Fibroblast of skin of back (primary cell): ENCODE measurements at places on chromosomes 7 and 10.

DNA sequence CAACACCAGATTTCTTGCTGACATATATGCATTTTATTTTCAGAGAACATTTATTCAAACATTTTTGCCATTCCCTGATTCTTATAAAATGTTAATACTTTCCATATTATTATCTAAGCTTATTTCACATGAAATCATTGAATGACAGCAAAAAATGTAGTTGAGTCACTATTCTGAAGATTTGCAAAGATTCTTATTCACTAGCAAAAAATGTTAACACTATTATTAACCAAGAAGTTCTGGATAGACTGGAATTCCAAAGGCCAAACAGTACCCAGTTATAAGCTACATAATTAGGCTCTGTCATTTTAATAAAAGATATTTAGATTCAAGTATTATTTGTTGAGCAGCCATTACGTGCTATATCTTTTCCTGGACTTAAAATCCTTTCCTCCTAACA is 4.3 kb downstream of the GSTO2 start:
- DNase-seq, result peak; percentile 83

DNA sequence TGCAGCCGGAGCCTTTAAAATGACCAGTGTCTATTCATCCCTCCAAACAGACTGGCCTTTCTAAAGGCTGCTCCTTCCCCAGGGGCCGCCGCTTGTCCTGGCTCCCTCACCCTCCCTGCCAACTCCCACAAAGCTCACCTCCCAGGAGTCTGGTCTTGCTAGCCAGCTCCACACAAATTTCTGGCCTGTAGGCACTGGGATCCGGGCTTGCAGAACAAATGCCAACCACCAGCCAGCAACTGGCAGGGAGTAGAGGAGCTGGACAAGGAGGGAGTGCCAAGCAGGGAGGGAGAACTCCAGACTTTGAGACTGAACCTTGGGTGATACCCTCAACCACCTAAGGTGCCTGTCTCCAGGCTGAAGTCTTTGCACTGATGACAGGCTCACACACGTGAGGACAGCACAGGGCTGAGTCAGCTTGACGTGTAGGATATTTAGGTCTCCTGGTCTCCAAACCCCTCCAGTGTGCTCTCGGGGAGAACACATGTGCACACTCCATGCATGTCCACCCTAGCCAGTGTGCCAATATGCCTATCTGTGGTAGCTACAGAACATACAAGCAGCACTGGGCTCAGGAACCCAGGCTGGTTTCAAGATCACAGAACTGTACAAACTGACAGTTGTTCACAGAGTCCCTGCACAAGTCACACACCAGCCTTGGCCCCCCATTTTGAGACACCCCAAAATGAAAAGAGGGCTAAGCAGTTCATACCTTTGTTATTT is 6.0 kb downstream of the PAX2 start:
- no peak for DNase-seq

GRCh38 chr10:71351628-71352319 is 32.7 kb downstream of the SLC29A3 start:
- no peak for DNase-seq

DNA sequence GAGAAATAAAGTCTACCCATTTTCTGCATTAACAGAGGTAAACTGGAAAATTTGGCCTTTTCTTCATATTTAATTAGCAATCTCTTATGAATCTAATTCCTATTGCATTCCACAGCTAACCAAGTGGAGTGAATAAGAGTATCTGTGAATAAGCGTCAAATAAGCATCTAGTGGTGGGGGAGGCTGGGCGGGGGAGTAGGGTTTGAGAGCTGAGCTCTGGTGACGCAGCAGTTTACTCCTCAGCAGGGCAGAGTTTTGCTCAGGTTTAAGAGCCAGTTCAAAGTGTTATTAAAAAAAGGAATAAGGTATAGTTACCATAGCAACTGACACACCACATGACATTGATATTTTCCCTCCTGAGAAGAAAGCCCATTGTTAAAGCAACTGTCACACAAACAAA is 1346.8 kb upstream of the CELF2 start:
- DNase-seq, result no peak

GRCh38 chr7:517774-518629 is 1.6 kb downstream of the PDGFA start:
- DNase-seq, result peak; percentile 58

DNA sequence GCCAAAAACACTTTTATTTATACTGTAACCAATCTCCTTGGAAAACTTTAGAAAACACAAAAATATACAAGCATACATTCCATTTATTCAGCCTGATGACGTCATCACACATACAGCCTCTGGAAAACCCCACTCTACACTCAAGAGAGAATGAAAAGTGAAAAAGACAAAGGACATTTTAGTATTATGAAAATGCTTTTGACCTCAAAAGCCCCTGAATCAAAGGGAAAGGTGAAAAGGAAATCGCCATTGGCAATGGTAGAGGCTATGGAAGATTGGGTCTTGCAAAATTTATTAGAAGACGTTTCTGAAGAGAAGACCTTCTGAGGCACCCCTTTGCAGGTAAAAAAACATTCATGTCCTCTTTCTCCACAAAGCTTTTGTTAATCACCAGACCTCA is 82.9 kb upstream of the STRIP2 start:
- peak; percentile 33 for DNase-seq

DNA sequence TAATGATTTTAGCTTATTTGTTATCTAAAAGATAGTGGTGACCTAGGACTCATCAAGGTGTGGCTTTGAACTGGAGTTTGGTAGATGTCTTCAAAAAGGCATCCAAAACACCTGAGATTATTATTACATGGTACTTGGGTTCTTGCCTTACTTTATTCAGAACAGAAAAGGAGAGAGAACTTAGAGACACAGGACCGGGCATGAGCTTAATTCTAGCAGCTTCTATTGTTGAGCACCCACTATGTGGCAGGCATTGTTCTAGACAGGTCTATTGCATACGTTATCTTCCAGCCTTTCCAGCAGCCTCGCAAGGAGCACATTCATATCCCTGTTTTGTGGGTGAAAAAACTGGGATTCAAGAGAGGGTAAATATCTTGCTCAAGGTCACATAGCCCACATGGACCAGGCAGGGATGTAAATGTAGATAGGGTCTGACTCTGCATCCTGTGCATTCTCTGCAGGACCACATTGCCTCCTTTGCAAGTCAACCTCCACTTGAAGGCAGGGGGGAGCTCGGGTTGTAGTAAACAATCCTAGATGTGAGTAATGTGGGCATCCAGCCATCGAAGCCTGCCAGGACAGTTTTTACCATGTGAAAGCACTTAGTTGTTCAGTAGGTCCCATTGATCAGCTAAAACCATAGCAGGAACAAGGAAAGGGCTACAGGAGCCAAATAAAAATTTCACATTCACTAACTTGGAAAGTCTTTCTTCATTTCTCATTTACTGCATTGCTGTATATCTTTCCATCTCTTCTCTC is 551.4 kb downstream of the LRMDA start:
- peak; percentile 27 for DNase-seq

- DNase-seq, result peak; percentile 49
Measured at GRCh38 chr7:12729112-12729511, 41.7 kb downstream of the ARL4A start.

DNA sequence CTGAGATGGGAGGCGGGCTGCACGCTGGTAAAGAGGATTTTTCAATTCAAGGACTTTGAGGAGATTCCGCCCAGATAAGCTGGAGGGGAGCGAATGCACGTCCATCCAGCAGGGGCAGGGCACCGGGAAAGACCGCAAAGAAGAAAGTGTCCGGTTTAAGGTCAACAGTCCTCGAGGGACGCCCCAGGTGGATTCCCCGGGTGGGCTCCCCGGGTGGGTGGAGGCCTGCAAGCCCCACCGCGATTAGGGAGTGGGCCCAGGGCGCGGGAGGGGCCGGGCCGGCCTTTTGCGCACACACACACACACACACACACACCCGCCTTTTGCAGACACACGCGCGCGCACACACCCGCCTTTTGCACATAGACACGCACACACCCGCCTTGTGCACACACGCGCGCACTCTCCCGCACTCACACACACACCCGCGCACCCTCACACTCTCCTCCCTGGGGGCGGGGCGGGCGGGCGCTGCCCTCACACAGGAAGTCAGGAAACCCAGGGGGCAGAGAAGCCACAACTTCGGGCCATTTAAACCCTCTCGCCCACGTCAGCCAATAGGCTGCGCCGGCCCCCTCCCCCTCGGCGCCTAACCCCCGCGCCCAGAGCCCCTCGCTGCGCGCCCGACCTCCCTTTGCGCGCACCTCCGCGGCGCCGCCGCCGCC is 615 bp downstream of the ARHGAP12 start:
- DNase-seq, result peak; percentile 63

DNA sequence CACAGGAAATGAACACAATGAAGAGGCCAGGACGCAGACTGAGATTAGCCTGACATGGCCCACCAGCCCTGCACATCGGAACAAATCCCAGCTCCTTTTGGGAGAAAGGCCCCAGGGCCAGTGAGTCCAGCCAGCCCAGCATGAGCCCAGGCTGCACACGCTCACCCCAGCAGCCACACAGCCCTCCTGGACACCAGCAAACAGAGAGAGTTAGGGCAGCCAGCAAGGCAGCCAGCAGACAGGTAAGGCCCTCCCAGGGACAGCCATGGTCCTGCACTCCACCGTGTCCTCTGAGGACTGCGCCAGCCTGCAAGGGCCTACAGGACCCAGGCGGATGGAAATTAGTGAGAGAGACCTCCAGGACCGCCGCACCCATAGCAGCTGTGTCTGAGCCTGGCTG is 8.1 kb upstream of the GRID1 start:
- no peak for DNase-seq

- peak; percentile 60 for DNase-seq
Measured at GRCh38 chr10:125064681-125065492, 95.5 kb downstream of the CTBP2 start.

DNA sequence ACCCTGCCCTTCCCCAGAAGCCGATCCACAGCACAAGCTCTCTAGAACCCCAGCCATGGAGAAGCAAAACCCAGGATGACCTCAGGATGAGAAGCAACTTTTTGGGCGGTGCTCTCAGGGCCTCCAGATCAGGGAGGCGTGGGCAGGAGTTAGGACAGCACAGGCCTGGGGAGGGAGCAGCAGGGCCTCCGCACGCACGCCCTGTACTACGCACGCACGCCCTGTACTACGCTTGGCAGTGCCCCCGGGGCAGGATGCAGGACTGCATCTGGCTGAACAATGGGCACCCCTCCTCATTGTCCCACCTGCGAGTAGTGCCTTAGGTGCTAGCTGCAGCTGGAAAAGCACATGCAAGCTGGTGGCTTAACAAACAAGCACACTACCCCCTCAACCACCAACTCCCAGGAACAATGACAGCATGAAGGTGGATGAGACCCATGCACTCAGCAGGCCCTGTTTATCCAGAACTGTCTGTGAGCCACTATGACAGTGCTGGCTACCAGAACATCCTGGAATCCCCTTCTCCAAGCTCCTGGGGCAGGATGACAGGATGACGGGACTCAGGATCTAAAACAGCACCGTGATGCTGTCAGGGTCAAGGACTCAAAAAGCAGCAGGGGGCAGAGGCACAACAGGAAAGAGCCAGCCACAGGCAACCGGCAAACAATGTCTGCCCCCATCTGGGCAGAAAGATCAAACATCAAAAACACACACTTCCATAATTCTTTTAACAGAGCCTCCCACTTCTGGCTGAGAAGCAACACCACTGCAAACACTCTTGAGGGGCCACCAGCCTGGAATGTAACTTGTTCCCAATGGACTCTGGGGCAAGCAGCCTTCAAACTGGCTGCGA is 11.8 kb downstream of the PODXL start:
- DNase-seq, result peak; percentile 73

- peak; percentile 34 for DNase-seq
Measured at GRCh38 chr7:108455998-108456677, at the start of gene NRCAM. Gene NRCAM (minus strand): TSS chr7:108456436. CDS start chr7:108240064, 216,372 bp downstream.

DNA sequence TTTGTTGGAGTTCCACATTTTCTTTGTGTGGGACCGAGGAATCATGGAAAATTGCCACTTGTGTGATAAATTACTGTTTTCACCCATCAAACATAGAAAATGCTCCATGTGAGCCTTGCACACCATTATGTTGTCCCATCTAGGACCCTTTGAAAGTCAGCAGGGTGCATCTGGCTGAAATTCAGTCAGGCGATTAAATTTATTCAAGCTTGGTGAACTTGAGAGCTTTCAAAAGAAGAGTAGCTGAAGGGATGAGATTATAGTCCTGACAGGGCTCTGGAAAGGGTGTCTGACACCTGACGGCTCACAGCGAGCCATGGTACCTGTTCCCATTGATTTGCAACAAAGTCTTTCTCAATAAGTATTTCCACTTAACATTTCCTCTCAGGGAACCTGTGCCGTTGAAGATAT is 399.7 kb upstream of the ETV1 start:
- no peak for DNase-seq

DNA sequence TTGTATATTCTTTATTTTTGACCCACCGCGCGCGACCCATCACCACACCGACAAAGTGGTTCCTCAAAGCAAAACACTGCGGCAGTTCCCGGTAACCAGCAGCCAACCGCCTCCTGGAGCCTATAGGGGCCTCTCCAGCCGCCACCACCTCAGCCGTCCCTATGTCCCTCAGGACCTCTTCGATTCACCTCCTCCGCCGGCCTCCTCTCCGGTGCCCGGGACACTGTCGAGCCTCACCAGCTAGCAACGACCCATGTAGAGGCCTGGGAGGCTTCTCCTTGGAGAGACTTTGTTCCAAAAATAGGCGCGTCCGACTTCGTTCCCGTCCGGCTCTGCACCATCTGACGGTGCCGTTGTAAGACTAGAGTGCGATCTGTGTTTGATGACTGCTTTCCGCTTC is 158.8 kb downstream of the HGF start:
- no peak for DNase-seq

DNA sequence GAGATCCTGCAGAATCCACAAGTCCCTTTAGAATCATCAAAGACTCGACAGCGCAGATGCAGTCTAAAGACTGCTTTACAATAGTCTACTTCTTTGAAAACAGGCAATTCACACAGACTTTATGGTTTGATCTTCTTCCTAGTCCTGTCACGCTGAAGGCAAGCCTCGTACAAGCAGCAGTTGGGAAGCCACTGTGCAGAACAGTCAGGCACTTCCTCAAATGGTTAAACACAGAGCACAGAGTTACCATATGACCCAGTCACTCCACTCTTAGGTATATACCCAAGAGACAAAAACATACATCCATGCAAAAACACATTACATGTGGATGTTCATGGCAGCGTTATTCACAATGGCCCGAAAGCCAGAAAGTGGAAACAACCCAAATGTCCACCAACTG is 41.4 kb downstream of the LRRC20 start:
- no peak for DNase-seq

DNA sequence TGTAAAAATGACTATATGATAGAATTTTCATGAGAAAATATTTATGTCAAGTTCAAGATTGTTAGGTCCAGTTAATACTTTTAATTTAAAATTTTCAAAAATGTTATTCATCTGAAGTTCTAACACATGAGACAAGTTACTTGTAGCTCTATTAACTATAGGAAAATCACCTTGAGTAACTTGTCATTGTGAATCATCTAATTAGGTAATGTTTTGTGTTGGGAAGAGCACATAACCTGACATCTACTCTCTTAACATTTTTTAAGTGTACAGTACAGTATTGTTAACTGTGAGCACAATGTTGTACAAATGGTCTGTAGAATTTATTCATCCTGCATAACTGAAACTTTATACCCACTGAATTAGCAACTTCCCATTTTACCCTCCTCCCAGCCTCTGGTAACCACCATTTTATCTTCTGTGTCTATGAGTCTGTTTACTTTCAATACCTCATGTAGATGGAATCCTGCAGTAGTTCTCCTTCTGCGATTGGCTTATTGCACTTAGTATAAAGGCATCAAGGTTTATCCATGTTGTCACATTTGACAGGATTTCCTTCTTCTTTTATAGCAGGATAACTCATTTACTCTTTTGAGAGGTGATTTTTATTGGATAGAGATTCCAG is 54.6 kb downstream of the ARL4A start:
- peak; percentile 69 for DNase-seq

- peak; percentile 66 for DNase-seq
Measured at GRCh38 chr7:139730746-139731612, 46.8 kb downstream of the HIPK2 start.
